ENCODE measurements at places on chromosomes 7 and 10. TPM values are rescaled to one million over a fixed set of nuclear protein-coding genes. Genes with fewer than 3 reads are reported as not detected.

Gene ZNF804B
- not detected for total RNA-seq

DNA sequence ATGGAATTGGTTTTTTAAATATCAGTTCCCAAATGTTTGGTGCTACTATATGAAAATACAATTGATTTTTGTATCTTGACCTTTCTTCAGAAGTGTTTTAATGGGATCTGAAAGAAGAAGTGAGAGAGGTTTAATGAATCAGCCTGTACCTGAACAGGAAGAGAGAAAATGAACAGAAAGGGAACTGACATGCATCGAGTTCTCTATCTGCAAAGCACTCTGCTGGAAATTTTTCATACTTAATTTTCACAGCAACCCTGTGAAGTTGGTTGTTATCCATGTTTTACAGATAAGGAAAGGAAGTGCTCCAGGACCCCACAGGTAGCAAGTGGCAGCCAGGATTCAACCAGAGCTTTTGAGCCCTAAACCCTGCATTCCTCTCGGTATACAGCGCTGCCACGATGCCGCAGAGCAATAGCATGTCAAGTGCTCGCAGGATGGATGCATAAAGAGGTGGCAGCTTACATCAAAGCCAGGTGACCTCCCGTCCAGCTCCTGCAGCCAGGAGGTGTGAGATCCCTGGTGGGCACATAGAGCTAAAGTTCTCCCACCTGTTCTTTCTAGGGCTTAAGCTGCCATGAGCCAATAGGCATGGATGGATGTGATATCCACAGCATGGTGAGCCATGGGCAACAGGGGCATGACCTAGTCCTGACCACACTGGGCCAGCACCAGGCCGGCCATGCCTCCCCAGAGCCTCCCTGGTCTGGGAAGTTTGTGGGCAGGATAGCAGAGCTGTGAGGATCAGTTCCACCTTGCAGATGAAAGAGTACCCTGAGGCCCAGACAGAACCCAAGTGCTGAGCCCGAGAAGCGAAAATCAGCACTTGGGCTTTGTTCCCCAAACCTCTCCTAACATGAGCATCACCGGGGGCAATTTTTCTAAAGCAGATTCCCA is 57.2 kb downstream of the CALML3 start:
- no peak overlapping the region for H3K4me3 ChIP-seq
- DNase-seq: peak; percentile 32
- H3K36me3 ChIP-seq: no peaks in the 10 kb centered on the region
- no peaks in the 10 kb centered on the region for H3K4me1 ChIP-seq

GRCh38 chr10:70558295-70558694 is 44.2 kb downstream of the PRF1 start:
- peak overlapping the region; percentile 29 for H3K27ac ChIP-seq
- DNase-seq: no peak
- H3K36me3 ChIP-seq: no peaks in the 10 kb centered on the region
- no peak overlapping the region for H3K4me3 ChIP-seq

GRCh38 chr7:120070201-120070600 is 202.8 kb upstream of the KCND2 start:
- H3K27me3 ChIP-seq: no peaks in the 10 kb centered on the region
- H3K4me1 ChIP-seq: no peaks in the 10 kb centered on the region
- DNase-seq: no peak
- no peaks in the 10 kb centered on the region for H3K36me3 ChIP-seq
- no peak overlapping the region for H3K27ac ChIP-seq
- no peak overlapping the region for H3K4me3 ChIP-seq

- no peaks in the 10 kb centered on the region for H3K36me3 ChIP-seq
- H3K27me3 ChIP-seq: peaks cover 6% of the 10 kb centered on the region
- H3K27ac ChIP-seq: no peak overlapping the region
- no peak for DNase-seq
These were observed 139.4 kb upstream of the SHH start for GRCh38 chr7:155951554-155952158.

Gene UPK3BL2
- total RNA-seq: 7.7 TPM

DNA sequence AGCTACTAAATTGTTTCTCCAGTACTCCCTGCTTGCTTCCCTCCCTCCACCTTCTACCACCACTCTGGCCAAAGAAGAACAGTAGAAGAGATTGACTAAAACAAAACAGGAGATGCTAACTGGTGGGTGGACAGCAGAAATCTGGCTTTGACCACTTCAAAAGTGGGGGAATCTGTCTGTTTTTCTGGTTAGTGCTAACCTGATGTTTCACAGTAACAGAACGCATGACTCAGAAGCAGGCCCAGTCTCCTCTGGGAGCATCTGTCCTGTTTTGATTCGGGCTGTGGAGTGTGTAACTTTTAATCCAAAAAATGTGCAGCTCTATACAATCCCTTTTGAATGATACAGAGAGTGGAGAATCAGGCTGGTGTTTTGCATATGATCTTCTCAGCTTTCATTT is 32.7 kb upstream of the ZNF438 start:
- no peaks in the 10 kb centered on the region for H3K4me1 ChIP-seq
- no peak for DNase-seq
- H3K27me3 ChIP-seq: no peaks in the 10 kb centered on the region
- H3K27ac ChIP-seq: no peak overlapping the region
- no peak overlapping the region for H3K4me3 ChIP-seq
- H3K36me3 ChIP-seq: no peaks in the 10 kb centered on the region

- no peaks in the 10 kb centered on the region for H3K27me3 ChIP-seq
- no peak overlapping the region for H3K27ac ChIP-seq
- no peak for DNase-seq
- H3K4me3 ChIP-seq: no peak overlapping the region
- H3K36me3 ChIP-seq: no peaks in the 10 kb centered on the region
- H3K4me1 ChIP-seq: no peaks in the 10 kb centered on the region
These were observed 939.6 kb downstream of the NRG3 start for GRCh38 chr10:82814635-82815034.

Gene OR2A1
- not detected for total RNA-seq

DNA sequence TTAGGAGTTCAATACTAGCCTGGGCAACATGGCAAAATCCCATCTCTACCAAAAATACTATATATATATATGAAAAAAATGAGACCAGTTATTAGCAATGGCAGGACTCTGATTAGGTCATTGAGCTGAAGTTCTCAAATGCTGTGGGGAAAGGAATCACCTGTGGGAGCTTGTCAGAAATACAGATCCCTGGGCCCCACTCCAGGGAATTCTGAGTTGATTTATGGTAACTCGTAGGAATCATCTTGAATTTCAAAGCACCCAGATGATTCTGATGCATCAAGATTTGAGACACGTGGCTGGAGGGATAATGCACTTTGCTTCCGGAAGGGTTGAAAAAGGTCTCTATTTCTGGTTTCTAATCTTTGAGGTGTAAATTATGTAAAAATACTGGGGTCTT is 1.0 kb upstream of the ANKRD1 start:
- H3K27ac ChIP-seq: no peak overlapping the region
- no peaks in the 10 kb centered on the region for H3K36me3 ChIP-seq
